ENCODE measurements at places on chromosomes 13 and 19. TPM values are rescaled to one million over a fixed set of nuclear protein-coding genes. Genes with fewer than 3 reads are reported as not detected.

GRCh38 chr13:35345992-35346391, 130.5 kb downstream of the MAB21L1 start:
- DNase-seq, result no peak

DNA sequence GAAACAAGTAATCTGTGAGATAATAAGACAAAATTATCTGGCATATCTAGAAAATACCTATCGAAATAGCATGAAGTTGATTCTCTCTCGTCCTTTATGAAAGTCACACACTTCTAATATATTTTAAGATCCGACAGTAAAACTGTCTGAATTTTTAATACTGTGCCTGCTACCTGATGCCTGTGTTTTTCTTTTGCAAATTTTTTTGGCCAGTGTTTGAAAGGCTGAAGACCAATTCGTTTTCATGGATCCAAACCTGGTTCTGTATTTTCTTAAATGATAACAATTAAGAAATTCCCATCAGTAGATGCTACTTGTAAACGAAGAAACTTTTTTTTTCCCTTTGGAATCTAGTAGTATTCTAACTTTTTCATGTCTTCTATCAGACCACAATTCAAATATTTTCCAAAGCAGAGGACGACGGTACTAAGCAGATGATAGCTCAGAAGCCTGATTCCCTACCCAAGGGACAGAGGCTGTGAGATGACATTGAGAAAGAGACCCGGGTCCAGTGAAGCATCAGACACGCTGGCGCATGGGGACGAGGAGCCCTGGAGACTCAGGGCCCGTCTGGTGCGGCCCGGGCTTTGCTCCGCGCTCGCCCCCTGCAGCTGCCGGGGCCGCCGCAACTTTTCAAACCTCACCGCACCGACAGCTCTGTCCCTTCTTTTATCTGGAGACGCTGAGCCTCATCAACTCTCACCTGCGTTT, 49.5 kb upstream of the PABPC3 start:
- DNase-seq, result no peak

- DNase-seq, result no peak
These were observed 747.4 kb downstream of the UQCRFS1 start for GRCh38 chr19:28465371-28466086.

DNA sequence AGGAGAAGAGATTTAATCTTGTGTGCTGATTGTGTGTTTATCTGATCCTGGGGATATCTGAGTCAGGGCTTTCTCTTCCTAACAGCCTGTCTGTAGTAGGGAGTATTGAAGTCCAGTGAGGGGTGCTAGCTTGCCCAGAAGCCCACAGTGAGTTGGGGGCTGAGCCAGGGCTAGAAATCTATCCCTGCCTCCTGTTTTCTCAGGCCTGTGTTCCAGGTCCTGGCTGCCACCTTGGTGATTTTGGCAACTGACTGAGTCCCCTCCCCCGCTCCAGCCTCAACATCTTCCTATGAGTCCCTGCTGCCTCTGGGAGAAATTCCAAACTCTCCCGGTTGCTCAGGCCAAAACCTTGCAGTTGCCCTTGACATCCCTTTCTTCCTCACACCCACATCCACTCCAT, 7.7 kb upstream of the NOVA2 start:
- no peak for DNase-seq

DNA sequence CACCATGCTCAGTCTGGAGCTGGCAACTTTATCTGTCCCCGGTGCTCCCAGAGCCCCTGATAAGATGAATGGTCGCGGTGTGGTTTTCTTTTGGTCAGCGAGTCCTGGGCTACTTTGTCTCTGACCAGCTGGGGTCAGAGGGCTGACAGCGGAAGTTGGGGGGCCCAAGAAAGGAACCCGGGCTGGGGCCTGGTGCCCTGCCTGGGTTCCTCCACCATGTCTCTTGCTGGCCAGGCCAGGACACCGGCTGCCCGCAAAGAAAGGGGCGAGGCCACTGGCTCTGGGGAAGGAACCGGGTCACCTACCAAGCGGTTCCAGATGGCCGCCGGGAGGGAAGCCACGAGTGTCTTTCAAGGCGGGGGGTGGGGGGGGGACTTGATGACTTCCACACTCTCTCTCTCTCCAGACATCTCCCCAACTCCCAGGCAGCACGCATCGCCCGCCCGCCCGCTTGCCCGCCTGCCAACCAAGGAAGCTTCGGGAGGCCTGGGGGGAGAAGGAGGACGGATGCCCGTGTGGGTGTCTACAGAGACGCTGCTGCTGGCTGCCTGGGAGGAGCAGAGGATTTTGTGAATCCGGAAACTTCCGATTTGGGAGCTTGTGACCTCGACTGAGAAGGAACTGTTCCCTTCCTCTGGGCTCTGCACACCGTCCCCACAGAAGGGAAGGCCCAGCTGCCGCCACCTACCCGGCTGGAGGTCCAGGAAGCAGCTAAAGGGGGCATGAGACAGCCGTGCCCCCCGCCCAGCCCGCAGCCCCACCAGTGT, 1.1 kb downstream of the PIP5K1C start:
- no peak for DNase-seq

DNA sequence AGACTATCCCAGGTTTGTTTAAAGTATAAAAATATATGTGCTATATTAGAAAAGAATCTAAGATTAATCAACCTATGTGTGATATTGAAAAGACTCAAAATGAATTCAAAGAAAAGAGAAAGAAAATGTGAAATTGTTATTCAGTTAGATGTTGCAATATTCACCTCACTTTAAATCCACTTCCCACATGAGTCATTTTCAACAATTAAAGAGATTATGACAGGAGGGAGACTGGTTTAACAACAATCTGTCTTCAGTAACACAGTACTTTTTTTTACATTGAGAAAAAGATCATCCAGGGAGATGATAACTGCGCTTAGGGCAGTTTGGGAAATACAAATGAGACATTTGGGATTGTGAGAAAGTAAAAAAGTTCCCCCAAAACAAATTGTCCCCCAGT, 1246.2 kb downstream of the SLITRK1 start:
- DNase-seq, result no peak

DNA sequence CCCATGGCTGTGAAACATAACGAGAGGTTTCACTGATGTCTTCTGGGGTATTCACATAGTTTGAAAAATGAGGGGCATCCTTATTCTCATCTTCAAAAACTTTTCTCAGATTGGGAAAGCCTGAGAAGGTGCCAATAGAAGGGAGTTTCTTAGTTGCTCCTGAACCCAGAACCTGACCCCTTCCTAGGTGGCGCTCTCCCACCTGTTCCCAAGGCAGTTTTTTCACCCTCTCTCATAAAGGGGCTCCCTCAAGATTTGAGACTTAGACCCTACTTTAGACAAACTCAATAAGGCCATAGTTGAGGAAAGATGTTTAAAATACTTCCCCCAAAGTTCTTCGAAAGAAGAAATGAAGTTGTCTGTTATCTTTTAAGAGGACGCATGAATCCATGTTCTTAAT, 142.2 kb downstream of the FGF9 start:
- no peak for DNase-seq

DNA sequence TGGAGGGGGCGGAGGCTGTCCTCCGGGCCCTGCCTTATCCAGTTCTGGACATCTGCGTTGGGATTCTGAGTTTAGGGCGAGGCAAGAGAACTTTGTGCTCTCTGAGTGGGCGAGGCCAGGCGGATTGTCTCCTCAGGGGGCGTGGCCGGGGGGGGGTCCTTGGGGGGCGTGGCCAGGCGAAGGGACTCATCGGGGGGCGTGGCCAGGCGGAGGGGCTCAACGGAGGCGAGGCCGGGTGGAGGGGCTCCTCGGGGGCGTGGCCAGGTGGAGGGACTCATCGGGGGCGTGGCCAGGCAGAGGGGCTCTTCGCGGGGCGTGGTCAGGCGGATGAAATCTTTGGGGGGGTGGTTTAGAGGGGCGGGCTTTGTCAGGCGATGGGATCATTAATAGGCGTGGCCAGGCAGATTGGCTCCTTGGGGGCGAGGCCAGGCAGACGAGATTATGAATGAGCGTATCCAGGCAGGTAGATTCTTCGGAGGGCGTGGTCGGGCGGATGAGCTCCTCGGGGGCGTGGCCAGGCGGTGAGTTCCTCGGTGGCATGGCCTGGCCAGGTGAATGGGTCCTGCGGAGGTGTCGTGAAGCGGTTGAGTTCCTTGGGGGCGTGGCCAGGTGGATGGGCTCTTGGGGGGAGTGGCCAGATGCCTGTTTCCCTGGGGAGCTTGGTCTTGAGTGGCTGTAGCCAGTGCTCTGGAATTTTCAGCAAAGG, 10.3 kb upstream of the CACNG7 start:
- DNase-seq, result no peak

DNA sequence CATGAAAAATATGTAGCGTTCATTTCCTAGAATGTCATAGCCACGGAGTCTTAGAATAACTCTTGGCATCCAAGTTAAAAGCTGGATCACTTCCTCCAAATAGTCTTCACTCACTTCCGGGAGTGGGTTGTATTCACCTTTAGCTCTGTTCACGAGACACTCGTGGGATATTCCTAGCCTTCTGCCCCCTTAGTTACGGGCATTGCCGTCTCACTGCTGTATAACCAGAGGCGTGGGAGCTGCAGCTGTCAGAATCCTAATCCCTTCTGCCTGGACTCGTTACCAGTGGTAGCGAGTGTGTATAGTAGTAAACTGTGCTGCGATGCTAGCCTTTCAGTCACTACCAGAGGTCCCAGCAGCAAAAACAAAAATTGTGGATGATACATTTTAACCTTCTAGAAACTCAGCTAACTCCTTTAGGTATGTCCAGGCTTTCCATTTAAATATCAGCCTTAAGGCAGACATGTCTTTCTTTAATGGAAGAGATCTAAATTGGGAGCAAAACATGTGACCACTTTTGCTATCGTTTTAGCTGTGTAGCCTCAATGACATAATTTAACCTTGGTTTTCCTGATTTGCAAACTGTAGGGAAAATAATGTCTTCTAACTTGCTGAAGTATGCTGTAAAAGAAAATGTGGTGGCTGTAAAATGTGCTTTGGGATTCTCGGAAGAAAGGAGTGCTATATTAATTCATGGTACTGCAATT, 34.1 kb downstream of the ERCC5 start:
- no peak for DNase-seq

DNA sequence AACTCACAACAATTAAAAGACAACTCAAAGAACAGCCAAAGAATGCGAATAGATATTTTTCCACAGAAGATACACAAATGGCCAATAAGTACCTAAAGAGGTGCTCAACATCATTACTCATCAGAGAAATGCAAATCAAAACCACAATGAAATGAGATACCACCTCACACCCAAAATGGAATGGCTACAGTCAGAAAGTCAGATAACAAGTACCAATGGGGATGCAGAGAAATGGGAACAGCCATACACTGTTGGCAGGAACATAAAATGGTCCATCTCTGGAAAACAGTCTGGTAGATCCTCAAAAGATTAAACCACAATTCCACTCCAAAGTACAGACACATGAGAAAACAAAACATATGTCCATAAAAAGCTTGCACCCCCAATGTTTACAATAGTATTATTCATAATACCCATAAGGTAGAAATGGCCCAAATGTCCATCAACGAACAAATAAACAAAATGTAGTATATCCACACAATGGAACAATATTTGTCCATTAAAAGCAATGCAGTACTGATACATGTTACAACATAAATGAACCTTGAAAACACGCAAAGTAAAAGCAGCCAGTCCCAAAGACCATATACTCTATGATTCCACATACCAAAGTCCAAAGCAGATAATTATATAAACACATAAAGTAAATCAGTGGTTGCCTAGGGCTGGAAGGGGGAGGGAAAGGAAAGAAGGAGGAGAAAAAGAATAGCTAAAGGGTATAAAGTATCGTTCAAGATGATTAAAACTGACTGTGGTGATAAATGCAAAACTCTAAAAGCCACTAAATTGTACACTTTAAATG, 19.6 kb downstream of the USP12 start:
- no peak for DNase-seq

- DNase-seq, result no peak
These were observed 20.3 kb downstream of the C13orf46 start for GRCh38 chr13:113953561-113953960.

- no peak for DNase-seq
These were observed 154.1 kb downstream of the DCLK1 start for GRCh38 chr13:35977060-35977459.

GRCh38 chr19:15279326-15279904, 47.2 kb upstream of the EPHX3 start:
- no peak for DNase-seq

GRCh38 chr19:22354665-22355064, 67.5 kb downstream of the ZNF98 start:
- DNase-seq, result no peak

GRCh38 chr19:52603558-52604207, 33.6 kb downstream of the ZNF701 start:
- no peak for DNase-seq

DNA sequence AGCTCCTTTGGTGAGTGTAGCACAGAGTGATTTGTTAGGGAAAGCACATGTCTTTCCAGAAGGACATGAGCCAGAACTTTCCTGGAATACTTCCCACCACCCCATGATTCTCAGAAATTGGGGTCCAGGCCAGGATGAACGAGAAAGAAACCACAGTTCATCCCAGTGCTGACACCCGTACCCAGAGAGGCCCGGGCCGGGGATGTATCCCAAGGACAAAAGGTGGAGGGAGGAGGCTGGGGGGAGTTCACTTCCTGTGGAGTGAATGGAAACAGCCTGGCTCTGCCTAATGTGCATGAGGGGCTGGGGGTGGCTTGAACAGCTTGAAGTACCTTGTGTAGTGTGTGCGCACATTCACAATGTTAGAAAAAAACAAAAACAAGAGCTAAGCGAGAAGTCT, 47.5 kb downstream of the CDADC1 start:
- no peak for DNase-seq

- DNase-seq, result no peak
These were observed 11.2 kb upstream of the GNA15 start for GRCh38 chr19:3124630-3125029.

- DNase-seq, result no peak
These were observed 23.5 kb upstream of the GRTP1 start for GRCh38 chr13:113387396-113387795.

GRCh38 chr19:17340302-17340870, 3.0 kb downstream of the GTPBP3 start:
- peak; percentile 88 for DNase-seq

Gene PSG11
- not detected for total RNA-seq

Gene ZNF66
- total RNA-seq, result 0.40 TPM

Gene ACTMAP
- total RNA-seq, result 8.9 TPM

Gene VSTM2B
- not detected for total RNA-seq

Gene DNASE2
- 22.3 TPM for total RNA-seq

Gene SOX21
- not detected for total RNA-seq

Gene MLLT1
- 21.8 TPM for total RNA-seq

Gene ZBTB32
- total RNA-seq, result 0.10 TPM

Gene EEF2
- total RNA-seq, result 1,272 TPM

Gene DPF1
- not detected for total RNA-seq

Gene ZNF613
- 1.5 TPM for total RNA-seq

Gene RTBDN
- not detected for total RNA-seq

Gene LRFN3
- 8.4 TPM for total RNA-seq

Gene ARHGEF1
- 37.4 TPM for total RNA-seq

Measured in left lobe of liver (tissue), 2 donors.